ENCODE measurements at places on chromosomes 2 and 18.
A peak's percentile ranks its signal among the peaks of the same experiment; 100 is the strongest.

- DNase-seq: no peak
Measured at GRCh38 chr2:88481691-88482336, 29.3 kb upstream of the FOXI3 start.

DNA sequence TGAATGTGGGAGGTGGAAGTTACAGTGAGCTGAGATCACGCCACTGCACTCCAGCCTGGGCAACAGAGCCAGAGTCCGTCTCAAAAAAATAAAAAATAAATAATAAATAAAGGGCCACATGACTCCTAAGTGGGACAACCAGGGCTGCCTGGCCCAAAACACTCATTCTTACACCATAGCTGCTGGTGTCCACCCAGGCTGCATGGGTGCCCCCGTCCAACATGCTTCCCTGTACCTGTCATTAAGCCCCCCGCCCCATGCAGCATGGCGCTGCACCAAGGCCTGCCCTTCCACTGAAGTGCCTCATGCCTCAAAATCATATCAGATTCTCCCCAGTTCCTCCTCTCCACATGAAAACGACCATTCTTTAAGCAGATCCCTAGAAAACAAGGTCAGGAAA, 10.8 kb downstream of the GALM start:
- DNase-seq: no peak

GRCh38 chr18:23887035-23887434, 127.5 kb upstream of the TTC39C start:
- no peak for DNase-seq

- no peak for DNase-seq
Measured at GRCh38 chr2:82796132-82796531, 1662.9 kb downstream of the SUCLG1 start.

- peak; percentile 84 for DNase-seq
Measured at GRCh38 chr2:205704127-205704741, 21.9 kb downstream of the NRP2 start.

- no peak for DNase-seq
Measured at GRCh38 chr2:232779465-232779864, 3.1 kb upstream of the KCNJ13 start.

GRCh38 chr18:21081426-21081825, 30.2 kb downstream of the ROCK1 start:
- no peak for DNase-seq

- DNase-seq: no peak
Measured at GRCh38 chr2:186590350-186590758, 498 bp downstream of the ITGAV start.

DNA sequence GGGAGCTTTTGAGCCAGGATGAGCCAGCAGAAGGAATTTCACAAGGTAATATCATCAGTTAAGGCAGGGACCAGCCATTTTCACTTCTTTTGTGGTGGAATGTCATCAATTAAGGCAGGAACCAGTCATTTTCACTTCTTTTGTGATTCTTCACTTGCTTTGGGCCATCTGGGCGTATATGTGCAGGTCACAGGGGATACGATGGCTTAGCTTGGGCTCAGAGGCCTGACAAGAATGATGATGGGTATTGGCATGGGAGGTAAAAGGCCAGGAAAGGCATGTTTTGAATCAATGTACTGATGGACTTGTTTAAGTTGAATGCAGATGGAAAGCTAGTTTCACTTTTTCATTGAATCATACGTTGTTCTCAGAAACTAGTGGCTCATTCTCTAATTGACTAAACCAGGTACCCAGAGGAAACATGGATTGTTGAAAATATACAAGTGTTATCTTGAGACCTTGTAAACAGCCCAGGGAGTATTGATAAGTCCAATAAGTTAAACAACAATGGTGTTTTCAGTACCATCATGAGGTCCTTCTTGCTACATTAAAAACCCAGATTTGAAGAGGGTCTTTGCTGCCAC, 1672.5 kb upstream of the DDX18 start:
- no peak for DNase-seq

DNA sequence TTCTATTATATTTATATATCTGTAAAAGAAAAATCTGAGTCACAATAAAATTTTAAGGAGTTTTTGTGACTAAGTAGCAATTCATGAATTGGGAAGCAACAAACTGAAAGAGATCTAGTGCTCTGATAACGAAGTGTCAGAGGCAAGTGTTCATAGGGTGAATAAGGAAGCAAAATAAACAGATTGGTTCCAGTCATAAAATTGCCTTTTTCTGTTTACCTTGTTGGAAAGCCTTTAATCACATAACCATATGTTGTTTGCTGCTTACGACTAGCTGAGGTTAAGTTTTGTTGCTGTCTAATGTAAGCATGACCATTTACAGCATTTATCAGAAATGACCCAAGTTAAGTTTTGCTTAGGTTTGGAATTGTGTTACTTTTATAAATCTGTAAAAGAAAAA, 358.9 kb downstream of the ARL6IP6 start:
- DNase-seq: no peak

DNA sequence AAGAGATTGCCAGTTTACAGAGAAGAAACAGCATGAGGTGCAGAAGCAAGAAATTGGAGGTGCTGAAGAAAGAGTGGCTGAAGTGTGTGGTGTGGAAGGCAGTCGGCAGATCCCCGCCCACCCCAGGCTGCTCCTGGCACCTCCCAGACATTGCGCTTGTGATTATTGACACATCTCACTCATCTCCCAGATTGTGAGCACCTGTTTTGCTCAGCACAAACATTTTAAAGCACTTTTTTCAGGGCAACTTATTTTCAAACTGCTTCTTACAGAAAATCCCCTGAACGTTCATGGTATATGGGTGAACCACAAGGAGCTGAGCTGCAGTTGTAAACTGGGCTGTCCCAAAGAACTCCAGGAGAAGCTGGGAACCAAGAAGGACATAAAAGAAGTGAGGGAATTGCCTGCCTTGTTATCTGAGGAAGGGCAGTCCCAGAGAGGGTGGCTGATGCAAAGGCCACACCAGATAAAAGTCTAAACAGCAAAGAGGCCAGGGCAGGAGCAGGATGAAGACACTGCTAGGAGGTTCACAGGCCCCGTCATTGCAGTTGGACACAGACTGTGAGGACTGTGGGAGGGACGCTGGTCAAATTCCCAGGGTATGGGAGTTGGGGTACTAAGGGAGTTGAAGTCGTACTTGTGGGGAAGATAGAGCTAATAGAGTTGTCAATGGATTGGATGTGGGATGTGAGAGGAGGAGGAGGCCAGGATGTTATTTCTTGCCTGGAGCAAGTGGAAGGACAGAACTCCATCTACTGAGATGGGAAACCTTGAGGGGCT, 65.1 kb downstream of the INPP4A start:
- no peak for DNase-seq

DNA sequence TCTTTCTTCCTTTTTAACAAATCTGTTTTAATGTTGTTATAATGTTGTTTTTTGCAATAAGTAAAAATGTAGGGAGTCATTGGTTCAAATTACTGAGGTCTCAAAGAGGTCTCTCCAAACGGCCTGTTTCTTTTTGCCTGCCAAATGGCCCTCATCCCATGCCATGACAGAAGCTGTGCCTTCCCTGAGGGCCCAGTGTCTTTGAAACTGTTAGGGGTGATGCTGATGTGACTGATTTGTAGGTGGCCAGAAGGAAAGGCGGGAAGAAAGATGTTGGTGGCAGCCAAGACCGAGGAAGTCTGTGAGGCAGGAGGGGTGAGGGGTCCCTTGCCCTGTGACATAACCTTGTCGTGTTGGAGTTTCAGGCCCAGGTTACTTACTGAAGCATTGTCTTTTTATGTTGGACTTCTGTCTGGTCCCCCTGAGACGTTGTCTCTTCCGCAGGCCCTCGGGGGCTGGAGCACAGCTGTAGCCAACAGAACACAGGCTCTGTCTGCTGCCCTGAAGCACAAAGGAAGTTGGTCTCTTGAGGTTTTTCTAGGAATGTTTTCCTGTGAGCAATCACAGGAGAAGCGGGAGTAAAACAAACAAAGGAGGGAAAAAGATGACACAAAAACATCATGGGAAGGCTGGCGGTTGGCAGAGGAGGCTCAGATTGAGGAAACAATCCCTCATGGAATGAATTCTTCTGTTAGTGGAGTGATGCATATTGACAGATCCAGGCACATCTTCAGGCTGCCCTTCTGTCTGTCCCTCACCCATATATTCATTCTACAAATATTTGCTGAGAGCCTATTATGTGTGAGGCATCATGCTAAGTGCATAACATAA, 4.9 kb upstream of the ST3GAL5 start:
- peak; percentile 65 for DNase-seq

DNA sequence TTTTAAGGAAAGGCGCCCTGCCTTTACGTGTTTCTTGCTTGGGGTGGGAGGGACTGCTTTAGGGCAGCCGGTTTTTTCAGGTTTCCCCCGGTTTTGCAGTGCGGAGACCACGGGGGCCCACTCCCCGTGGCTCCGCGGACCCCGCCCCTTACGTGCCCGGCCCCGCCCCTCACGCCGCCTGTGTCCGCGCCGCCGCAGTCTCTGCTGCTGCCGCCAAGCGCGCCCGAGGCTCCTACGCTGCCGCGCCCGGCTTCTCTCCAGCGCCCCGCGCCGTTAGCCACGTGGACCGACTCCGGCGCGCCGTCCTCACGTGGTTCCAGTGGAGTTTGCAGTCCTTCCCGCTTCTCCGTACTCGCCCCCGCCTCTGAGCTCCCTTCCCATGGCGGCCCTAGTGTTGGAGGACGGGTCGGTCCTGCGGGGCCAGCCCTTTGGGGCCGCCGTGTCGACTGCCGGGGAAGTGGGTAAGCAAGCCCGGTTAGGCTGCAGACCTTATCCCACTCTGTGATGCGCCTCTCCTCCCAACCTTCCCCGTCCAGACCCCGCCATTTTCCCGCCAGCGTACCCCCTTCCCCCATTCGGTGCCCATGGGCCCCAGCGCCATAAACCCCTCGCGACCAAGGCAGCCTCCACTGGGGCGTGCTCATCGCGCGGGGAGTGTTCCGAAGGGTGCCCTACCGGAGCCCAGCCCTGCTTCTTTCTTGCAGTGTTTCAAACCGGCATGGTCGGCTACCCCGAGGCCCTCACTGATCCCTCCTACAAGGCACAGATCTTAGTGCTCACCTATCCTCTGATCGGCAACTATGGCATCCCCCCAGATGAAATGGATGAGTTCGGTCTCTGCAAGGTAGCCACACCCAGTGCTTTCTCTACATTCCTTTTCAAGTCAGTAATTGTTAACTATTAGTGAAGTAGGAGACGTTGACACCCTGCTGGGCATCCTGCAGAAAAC, at the start of gene CAD:
CAD (plus strand) TSS at position 197 of the 949 bp plus-strand sequence; CDS start at position 380, 183 bp downstream.
- peak; percentile 88 for DNase-seq

- DNase-seq: no peak
Measured at GRCh38 chr2:199841409-199841808, 9.6 kb downstream of the FTCDNL1 start.

DNA sequence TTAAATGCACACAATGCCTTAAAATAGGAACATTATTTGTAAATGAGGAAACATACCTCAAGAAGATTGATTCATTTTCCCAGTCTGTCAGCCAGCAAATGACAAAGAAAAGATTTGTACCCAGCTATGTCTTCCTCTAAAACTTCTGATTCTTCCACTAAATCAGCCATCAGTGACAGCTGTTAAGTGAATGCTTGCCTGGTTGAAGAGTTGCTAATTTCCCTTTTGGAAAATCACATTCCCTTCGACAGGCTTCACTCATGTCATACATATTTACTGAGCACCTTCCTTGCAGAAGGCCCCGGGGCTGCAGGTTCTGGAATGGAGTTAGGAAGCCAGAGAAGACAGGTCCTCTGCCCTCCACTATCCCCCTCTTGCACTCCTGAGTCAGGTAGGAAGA, 112.0 kb upstream of the SLC66A3 start:
- DNase-seq: no peak

DNA sequence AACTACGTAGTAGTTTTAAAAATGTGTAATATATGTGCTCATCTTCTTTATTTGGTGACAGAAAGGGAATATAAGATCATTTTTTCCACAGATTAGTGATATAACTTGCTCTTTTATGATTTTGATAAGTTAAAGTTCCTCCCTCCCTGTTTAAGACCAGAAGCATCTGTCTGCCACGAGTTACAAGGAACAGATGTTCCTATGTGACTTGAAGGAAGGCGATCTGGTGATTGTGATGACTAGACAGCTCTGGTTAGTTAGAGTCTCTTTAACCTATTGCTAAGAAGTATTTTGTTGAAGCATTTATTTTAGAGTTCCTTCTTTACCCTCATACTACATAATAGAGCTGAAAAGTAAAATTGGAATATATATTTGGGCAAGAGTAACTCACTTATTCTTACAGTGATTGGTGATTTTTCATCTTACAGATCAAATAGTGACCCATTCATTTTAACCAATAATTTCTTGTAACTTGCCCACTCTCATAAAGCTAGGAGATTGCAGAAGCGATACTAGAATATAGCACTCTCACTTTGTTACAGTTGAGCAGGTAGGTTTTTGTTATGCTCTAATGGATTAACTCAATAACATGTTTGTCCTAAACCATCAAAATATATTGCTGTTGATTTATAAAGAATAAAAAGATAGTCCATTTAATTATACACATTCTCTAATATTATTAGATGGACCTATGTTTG, 218.7 kb downstream of the SLC4A10 start:
- no peak for DNase-seq

DNA sequence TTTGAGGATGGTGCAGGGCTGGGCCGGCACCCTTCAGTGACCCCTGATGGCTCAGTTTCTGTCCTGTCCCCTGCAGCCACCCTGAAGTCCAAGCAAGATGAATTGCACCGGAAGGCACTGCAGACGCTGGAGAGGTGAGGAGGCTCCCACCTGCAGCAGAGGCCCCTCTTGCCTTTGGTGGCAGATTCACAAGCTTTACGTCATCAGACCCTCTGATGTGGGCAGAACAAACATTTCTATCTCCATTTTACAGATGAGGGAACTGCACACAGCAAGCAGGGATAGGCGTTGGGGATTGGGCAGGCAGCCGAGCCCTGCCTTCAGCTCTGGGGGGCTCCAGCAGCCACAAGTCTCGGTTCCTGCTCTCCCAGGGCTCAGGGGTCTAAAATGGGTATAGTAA, 107.7 kb upstream of the MCFD2 start:
- no peak for DNase-seq

DNA sequence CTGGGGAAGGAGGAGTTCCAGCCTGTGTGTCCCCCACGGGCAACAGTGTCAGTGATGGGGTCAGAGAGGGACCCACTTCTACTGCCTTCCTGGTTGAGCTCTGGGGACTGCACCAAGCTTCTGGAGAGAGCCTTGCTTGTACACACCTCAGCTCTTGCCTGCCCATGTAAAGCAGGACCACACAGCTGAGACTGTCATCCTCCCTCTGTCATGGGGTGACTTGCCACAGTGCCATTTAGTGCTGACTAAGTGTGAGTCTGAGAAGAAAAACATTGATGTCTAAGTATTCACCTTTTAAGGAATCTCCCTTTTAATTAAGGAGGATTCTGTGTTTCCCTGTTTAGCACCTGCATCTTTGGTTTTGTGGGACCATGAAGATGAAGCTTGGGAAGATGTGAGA, 159.1 kb downstream of the FHOD3 start:
- DNase-seq: no peak

DNA sequence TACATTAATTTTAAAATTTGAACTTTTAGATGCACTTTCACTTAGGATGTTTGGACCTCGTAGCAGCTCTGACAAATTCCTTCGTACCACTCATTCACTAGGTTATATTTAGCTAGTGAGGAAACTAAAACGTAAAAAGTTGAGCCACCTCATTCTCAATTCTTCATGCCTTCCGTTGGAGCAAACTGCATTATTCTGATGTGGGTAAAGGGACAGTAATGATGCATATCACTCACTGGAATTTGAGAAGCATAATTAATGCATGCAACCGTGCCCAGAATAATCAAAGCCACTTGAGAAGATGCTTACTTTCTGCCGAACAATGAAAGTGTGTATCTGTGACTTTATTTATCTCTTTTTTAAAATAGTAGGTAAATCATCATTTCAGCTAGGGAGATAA, 2.2 kb downstream of the CNOT9 start:
- no peak for DNase-seq

GRCh38 chr2:197672371-197672893, 3.0 kb downstream of the RFTN2 start:
- DNase-seq: no peak

Measured in COLO829 (cell line).